Fibroblast of the conjunctiva (primary cell): ENCODE measurements at places on chromosomes 4 and X.

DNA sequence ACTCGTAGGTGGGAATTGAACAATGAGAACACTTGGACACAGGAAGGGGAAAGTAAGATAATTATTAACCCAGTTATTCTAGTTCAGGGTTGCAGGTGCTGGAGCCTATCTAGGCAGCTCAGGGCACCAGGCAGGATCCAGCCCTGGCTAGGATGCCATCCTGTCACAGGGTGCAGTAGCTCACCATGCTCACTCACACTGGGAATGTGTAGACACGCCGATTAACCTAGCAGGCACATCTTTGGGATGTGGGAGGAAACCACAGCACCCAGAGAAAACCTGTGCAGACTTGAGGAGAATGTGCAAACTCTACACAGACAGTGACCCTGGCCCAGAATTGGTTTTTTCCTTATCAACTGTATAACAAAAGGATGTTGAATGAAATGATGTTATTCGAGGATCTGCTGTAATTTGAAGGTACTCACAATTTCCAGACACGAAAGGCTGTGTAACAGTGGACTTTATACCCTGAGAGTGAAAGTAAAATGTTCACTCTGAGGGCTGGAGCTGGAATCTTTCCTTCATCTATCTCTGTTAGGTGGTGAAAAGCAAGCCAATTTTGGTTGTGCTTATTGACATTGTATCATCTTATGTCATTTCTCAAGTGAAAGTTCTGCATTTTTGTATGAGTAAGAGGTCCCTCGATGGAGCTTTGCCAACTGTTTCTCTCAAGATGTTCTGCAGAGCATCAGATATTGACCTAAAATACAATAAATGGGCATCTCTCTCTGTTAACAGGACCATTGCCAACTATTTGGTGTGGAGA, 78.8 kb downstream of the PHEX start:
- no peak for DNase-seq

DNA sequence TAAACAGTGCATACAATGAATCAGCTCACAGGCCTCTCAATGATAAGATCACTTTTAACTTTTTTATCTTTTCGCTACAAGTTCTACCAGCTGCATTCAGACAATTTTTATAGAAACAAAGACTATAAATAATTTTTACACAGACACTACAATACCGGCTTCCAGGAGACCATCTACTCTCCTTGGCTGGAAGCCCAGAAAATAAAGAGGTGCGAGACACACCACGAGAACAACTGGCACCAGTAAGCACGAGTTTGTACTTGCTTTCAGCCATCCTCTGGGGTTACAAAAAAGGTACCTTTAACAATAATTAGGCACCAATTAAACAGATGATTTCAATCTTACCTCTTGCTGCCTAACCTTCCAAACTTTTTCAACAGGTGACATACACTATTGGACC, 11.2 kb upstream of the PRDX4 start:
- no peak for DNase-seq

- DNase-seq = no peak
These were observed 481.4 kb downstream of the TRIML1 start for GRCh38 chr4:188620608-188621007.

- no peak for DNase-seq
These were observed 30.2 kb downstream of the CPLX1 start for GRCh38 chr4:795726-796119.

DNA sequence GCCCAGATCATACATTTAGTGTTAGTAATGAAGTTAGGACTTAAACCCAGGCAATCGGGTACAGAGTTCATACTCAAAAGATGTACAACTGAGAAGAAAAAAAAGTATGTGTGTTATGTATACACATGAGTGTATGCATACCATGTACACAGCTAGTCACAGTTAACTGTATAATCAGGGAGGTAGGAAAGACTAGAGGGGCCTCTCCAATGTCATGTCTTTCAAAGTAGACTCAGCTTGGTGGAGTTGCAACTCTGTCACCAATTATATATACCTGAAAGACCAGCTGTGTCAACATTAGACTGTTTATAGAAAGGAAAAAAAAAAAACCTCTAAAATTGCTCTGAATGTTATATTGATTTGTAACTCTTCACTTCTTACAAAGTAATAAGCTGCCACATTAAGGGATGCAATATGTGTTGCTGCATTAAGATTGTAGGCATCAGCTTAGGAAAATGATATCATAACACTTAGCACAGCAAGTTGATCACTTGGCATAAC, 167.5 kb downstream of the DCTD start:
- DNase-seq = no peak

DNA sequence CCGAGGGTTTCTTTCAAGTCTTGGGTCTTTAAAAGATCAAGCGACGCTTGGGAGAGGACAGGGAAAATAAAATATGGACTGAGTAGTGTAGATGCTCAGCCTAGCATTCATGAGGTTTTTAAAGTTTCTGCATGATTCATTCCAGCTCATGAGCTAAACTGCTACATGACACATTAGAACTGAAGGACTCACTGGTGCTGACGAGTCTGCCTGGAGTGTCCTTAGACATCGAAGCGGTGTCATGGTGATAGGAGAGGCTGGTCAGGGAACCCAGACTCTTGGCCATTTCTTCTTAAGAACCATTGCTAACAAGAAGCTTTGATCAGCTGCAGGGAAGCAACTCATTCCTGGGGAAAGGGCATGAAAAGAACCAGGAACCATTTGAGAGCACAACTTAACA, 158.6 kb downstream of the TRIML1 start:
- DNase-seq = no peak

DNA sequence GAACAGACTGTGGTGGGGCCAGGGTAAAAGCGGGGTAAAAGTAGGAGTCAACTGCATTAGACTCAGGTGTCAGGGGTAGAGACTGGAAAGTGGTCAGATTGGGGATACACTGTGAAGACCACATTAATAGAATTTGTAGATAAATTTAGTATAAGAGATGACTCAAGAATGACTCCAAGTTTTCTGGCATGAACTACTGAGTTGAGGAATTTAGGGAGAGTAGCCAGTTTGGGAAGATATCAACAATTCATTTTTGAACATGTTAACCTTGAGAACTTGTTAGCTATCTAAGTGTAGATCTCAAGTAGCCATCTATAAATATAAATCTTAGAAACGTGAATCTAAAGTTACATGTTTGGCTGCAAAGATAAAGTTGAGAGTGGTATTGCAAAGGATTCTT, 206.9 kb upstream of the HCCS start:
- DNase-seq = no peak

- DNase-seq = no peak
These were observed 240.8 kb upstream of the DDX53 start for GRCh38 chrX:22758807-22759481.

- DNase-seq = peak; percentile 44
These were observed 110.5 kb downstream of the ANXA3 start for GRCh38 chr4:78661921-78662521.

- no peak for DNase-seq
These were observed 72.0 kb downstream of the EVC start for GRCh38 chr4:5782829-5783476.

DNA sequence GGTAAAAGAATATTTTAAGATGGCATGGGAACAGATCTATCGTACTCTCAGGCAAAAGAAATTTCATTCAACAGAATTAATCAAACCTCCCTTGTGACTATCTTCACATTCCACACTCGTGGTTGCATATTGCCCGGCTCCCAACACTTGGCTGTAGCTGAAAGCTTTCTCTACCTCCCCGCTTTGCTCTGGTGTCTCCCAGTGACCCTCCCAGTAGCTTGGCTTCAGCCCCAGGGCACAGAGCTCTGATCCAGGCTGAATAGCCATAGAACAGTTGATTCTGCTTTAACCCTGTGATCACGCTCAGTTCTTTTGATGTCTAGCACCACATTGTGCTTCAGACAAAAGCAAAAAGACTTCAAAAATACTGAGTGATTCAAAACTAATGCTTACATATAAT, 24.6 kb downstream of the SLC7A11 start:
- no peak for DNase-seq

GRCh38 chrX:104172788-104173187, 6.5 kb downstream of the FAM199X start:
- DNase-seq = no peak

GRCh38 chrX:154419189-154419588, 7.8 kb downstream of the TAFAZZIN start:
- no peak for DNase-seq
